ENCODE measurements at places on chromosomes 1 and 21.

DNA sequence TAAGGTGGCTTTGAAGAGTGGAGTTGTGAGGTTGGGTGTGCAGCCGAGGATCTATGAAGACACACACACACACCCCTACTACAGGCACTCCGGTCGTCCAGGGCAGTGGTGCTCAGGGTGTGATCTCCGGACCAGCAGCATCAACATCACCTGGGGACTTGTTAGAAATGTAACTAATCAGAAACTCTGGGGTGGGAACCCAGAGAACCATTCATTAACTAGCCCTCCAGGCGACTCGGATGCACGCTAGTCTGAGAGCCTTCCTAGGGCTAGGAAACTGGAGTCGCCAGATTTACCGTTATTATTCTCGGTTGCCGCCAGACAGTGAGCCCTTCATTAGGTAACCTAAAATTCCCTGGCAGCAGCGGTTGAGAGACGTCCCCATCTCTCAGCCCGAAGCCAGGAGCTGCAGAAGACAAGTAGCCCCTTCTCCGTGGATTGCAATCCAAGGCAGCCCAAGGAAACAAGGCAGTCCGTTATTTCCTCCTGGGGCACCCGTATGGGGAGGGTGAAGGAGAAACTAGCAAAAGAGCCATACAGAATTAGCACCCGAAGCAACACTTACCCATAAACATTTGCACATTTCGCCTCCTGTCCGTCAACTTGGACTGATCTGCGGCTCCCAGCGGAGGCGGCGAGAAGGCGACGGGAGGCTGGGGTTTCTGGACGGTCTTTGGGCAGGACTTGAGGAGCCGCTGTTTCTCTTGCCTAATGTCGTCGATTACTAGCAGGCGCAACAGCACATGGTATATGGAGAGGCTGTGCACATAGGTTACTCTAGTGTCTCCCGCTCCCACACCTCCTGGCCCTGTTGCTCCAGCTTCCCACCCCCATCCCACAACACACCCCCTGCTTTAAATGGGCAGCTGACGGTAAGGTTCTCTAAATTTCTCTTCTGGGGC, 2.9 kb upstream of the CCN1 start:
- no peak for DNase-seq

- DNase-seq = no peak
Measured at GRCh38 chr1:228043281-228043848, 36.6 kb downstream of the WNT3A start.

GRCh38 chr1:5926686-5927435, 65.4 kb downstream of the NPHP4 start:
- no peak for DNase-seq

DNA sequence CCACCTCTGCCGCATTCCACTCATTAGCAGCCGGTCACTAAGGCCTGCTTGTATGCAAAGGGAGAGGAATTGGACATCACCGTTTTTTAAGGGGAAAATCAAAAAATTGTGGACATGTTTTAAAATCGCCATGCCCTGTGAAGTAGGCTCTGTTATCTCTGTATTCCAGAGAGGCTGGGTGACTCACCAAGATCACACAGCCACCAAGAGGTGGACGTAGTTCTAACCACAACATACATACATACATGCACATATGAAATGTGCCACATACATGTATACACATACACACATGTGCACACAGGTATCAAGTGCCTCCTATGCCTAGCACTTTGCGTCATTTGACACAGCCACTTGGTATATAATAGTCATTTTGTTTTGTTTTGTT, 16.0 kb upstream of the ZSCAN20 start:
- DNase-seq = no peak

GRCh38 chr1:206429421-206429820, 40.9 kb upstream of the IKBKE start:
- DNase-seq = no peak

GRCh38 chr1:51518586-51519047, 449 bp downstream of the EPS15 start:
- DNase-seq = peak; percentile 31

GRCh38 chr1:24709791-24710441, 35.3 kb upstream of the CLIC4 start:
- DNase-seq = no peak

GRCh38 chr1:45393718-45394302, 53.6 kb upstream of the MUTYH start:
- peak; percentile 19 for DNase-seq

DNA sequence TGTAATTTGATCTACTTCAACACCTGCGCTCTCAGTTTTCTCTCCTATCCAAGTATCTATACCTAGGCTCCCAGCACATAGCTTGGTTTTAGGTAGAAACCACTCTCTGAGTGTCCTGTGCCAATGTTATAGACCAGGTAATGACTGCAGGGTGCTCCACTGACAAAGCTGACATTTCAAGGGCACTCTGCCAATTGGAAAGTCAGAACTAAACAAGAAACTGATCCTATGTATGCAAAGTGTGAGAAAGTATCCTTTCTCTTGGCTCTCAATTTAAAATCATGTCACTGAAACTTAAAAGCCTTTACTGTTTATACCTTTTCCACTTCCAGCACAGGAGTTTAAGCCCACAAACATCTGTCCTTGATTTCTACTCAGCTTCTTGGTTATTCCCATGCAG, 45.0 kb upstream of the AIM2 start:
- DNase-seq = no peak

GRCh38 chr1:226606311-226607267, 58.0 kb downstream of the STUM start:
- no peak for DNase-seq

DNA sequence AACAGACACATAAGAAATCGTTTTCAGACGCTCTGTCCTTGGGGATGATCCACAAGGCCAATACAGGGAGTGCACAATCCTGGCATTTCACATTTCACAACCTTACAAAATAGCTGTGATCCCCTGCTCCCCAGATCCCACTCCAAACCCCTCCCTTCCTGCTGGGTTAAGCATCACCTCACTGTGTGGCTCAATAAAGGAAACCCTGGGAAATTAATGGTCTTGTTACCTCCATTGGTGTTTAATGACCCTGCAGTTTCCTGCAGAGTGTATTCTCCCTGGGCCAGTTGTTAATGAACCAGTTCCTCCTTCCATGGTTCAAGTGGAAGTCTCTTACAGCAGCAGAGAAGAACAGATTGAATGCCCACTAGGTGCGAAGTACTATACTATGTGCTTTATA, 334.7 kb downstream of the OMA1 start:
- no peak for DNase-seq

GRCh38 chr1:195789321-195789720, 818.9 kb downstream of the KCNT2 start:
- DNase-seq = no peak

GRCh38 chr1:211111351-211111750, 22.6 kb downstream of the KCNH1 start:
- DNase-seq = no peak

- DNase-seq = peak; percentile 22
Measured at GRCh38 chr1:200483491-200484143, 73.8 kb upstream of the ZNF281 start.
